ENCODE measurements at places on chromosomes 5 and 9.

DNA sequence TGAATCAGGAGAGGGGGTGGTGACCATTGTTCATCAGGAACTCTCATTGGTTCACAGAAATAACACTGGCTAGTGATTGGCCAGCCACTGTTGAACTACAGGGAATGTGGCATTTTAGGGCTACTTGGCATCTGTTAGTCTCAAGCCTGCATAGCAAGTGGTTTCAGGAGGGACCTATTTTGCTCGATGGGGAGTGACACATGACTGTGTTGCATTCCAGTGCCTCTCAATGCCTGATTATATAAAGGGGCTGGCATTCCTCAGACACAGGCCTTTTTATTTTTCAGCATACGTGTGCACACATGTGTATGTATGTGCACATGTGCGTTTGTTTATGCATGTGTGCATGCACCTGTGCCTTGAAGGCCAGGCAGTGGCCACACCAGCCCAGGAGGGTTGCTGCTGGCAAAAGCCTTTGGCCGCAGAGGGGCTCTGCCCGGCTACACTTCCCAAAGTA is 23.2 kb downstream of the FGD3 start:
- no peak for DNase-seq

GRCh38 chr5:135826221-135826525 is 8.3 kb upstream of the SLC25A48 start:
- DNase-seq: no peak

- no peak for DNase-seq
These were observed 12.2 kb upstream of the ZNF367 start for GRCh38 chr9:96430377-96430776.

DNA sequence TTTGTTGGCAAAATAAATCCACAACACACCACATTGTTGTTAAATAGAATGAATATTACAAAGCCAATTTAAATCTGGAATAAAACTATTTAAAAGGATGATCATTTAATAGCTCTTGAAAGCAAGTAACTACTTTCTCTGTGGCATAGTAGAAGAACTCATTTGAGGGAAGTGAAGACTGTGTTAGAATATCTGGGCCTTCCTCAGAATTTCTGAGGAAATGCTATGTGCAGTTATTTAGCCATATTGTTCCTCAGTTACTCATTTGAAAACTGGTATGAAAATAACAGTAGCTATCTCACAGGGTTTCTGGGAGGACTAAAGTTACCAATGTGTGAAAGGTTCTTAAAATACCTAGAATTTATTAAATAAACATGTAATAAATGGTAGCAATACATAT is 595.8 kb downstream of the PSAT1 start:
- DNase-seq: no peak

- DNase-seq: no peak
These were observed 1254.9 kb upstream of the DMAC1 start for GRCh38 chr9:9054354-9054992.

Data from anterior cingulate cortex (tissue), 58 donors.